ENCODE measurements at places on chromosomes 7 and 10. TPM values are rescaled to one million over a fixed set of nuclear protein-coding genes. Genes with fewer than 3 reads are reported as not detected.

DNA sequence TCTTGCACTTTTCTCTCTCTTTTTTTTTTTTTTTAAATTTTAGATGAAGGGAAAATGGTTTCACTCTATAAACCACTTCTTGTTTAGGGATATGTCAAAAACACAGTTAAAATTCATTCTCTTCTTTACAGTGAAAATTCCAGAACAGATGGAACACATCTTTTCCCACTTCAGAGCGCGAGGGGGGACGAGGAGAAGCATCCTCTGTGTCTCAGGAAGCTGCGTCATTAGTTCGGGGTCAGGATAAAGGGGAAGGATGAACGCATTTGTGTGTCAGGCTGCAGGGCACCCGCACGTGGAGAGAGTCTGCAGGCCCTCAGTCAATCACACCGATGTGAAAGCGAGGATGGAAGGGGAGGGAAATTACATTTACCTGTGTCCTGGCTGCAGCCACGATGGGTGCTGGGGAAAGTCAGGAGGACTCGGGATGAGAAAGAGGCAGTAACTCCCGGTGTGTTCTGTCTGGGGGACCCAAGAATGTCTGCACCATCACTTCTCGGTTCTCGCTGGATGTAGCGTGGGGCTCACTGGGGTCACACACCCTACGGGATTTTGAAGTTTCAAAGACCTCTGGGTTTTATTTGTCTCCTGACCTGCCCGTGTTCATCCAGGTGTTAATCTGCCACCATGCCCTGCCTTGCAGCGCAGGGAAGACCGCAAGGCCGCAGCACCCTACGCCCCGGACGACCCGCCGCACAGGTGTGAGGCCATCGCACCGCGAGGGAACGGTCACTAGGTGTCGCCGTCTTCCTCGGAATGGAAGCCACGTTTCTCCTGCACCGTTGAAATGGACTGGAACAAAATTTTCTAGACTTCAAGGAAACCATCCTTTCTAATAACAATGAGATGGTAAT is 66.7 kb upstream of the PITRM1 start:
- DNase-seq: peak; percentile 64

GRCh38 chr7:127692200-127692599 is 40.2 kb downstream of the SND1 start:
- DNase-seq: no peak

DNA sequence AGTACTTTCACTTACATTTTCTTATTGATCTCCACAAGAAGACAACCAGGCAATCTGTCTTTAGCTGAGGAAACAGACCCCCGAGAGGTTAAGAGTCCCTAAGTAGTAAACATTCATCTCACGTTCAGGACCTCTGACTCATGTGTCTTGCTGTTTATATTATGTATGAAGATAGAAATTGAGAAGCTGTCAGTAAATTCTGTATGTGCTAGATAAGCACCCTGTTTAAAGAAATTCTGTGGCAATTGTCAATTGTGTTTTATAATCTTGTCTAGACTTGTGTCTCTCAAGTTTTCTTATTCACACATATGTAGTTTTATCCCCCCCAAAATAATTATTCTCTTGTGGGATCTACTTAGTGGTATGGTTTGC is 14.5 kb downstream of the ADK start:
- no peak for DNase-seq

DNA sequence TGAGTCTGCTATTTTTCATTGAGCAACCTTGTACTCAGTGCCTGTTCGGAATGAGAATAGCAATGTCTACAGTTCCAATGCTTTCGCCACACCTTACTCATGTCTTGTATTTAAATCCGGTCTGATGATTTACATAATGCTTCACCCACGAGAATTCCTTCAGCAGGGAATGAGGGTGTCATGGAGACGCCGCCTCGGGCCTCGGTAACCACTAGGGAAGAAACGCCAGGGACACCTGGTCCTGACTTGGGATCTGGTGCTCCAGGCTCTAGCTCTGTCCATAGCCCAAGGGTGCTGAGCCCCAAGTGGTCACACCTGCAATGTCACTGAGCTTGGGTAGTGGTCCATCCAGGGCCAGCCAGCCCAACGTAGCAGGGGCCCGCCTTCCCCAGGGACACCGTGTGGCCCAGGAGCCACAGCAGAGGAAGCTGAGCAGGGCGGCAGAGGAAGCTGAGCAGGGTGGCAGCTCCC is 37.4 kb downstream of the PRKAG2 start:
- no peak for DNase-seq

DNA sequence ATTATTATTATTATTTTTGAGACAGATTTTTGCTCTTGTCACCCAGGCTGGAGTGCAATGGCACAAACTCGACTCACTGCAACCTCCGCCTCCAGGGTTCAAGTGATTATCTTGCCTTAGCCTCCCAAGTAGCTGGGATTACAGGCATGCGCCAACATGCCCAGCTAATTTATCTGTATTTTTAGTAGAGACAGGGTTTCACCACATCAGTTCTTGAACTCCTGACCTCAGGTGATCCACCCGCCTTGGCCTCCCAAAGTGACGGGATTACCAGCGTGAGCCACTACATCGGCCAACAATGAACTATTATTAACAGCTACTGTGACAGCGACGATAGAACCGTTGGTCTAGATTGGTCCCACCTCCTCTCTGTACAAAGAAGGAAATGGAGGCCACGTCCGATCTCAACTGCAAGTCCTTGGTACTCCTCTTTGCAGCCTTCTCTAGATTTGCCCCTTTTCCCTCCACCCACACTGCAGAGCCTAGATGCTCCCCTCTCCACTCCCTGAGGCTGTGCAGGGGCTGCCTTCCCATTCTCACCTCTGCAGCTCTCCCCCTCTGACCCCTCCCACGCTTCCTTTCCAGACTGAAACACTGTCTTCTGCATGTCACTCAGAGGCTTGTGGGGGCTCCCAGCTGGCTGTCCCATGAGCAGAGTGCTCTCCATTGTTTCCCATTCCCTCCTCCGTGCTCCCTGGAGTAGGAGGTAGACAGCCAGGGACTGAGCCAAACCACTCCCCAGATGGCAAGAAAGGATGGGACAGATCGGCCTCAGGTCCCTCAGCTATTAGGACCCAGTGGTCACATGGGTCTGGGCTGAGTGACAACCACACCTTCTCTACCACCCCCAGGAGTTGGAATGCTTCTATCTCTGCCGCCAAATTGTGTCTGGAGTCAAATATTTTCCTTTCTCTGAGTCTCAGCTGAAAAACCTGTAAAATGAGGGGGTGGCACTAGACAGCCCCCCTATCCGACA is 2.3 kb downstream of the LOXL4 start:
- DNase-seq: no peak

DNA sequence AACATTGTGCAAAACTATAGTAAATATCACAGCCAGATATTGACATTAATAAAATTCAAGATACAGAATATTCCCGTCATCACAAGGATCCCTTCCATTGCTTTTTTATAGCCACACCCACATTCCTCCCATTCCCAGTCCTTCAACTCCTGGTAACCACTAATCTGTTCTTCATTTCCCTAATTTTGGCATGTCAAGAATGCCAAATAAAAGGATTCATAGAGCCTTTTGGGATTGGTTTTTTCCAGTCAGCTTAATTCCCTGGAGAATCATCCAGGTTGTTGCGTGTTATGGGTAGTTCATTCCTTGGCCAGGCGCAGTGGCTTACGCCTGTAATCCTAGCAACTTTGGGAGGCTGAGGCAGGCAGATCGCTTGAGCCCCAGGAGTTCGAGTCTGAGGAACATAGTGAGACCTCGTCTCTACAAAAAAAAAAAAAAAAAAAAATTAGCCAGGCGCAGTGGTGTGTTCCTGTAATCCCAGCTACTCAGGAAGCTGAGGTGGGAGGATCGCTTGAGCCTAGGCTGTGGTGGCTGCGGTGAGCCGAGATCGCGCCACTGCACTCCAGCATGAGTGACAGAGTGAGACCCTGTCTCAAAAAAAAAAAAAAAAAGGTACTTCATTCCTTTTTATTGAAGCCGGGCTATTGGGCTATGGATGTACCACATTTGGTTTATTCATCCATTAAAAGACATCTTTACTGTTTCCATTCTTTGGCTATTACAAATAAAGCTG is 2.7 kb downstream of the OGDH start:
- peak; percentile 39 for DNase-seq

GRCh38 chr7:124246262-124246863 is 213.5 kb upstream of the TMEM229A start:
- DNase-seq: no peak

- DNase-seq: peak; percentile 39
These were observed 167.9 kb downstream of the NEURL1 start for GRCh38 chr10:103661198-103661950.

GRCh38 chr7:71750290-71750689 is 618.3 kb downstream of the GALNT17 start:
- no peak for DNase-seq

DNA sequence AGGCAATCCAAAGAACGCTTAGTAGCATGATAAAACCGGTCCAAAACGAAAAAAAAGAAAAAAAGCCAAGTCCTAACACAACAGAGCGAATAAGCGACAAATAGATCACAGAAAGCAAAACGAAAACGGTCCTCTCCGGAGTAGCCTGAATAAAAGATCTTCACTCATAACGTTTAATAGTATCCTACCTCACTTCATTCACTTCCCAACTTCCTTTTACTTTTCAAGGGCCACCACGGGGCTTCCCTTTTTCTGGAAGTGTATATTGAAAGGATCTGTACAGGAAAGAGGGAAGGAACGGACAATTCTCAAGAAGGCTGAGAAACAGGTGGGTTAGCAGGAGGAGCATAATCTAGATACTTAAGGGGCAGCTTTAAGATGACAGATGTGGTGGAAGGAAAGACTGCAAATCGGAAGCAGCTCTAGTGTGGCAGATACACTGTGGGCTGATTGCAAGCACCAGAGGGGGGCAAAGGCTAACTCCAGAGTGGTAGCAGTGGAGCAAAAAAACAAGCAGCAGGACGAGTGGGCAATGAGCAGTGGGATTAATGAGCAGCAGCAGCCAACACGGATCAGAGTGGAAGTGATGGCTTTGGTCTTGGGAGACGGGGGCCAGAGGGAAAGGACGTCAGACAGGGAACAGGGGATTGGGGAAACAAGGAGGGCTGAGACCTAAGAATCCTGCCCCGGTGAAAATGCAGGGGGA is 866 bp downstream of the CNOT4 start:
- peak; percentile 33 for DNase-seq

DNA sequence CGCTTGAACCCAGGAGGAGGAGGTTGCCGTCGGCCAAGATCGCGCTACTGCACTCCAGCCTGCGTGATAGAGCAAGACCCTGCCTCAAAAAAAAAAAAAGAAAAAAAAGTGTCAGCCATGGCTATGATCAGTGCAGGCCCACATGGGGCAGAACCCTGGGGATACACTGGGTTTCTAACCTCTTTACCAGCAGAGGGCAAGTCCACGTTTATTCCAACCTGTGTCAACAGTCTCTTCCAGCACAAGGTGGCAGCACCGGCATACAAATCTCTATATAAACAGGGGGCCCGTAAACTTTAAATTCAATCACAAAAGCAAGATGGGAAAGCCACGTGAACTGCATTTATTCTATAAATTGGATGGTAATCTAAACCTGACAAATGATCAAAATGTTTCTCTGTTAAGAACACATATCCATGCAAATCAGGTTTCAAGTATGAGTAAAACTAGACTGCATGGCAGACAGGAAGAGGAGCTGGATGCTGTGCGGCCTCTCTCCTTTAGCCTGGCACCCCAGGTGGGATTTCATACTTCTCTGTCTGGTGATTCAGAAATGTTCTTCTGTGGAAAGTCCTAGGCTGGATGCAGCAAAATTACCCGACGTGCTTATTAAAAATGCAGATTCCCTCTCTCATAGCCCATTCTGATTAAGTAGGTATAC is 60.0 kb upstream of the STEAP1B start:
- DNase-seq: peak; percentile 63

GRCh38 chr10:34775044-34775637 is 40.0 kb downstream of the PARD3 start:
- no peak for DNase-seq

DNA sequence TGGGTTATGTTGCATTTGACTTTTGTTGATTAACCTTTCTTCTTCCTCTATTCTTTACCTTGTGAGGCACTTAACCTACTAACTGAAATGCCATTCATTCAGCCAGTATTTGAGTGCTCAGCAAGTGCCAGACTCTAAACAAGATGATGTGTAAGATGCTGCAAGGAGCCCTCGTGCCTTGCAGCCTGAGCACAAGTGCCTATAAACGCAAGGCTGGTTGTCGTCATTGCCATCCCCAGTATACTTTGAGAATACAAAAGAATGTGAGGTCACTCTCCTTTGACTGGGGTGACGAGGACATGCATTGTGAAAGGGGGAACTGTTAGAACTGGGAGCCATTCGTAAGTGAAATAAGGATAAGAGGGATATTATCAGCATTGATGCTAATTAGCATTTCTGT is 103.0 kb downstream of the AUTS2 start:
- no peak for DNase-seq

- DNase-seq: no peak
These were observed 127.8 kb upstream of the LANCL2 start for GRCh38 chr7:55237156-55237893.

DNA sequence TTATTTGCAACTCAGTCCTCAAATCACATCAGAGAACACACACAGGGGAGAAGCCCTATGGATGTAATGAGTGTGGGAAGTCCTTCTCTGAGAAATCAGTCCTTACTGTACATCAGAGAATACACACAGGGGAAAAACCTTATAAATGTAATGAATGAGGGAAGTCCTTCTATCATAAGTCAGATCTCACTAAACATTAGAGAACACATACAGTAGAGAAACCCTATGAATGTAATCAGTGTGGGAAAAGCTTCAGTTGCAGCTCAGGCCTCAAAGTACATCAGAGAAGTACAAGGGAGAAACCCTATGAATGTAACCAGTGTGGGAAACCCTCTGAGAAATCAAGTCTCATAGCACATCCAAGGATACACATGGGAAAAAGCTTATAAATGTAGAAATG is 39.0 kb upstream of the ZNF248 start:
- DNase-seq: no peak

GRCh38 chr7:116148626-116149025 is 61.7 kb upstream of the TES start:
- DNase-seq: no peak

DNA sequence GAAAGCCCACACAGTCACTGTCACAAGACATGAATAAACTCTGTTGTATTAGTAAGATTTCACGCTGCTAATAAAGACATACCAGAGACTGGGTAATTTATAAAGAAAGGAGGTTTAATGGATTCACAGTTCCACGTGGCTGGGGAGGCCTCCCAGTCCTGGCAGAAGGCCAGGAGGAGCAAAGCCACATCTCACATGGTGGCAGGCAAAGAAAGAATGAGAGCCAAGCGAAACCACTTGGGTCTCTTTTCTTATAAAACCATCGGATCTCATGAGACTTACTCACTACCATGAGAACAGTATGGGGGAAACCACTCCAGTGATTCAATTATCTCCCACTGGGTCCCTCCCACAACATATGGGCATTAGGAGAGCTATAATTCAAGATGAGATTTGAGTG is 110.2 kb downstream of the ST8SIA6 start:
- no peak for DNase-seq

Gene GPR26
- not detected for polyA plus RNA-seq

Gene EVX1
- polyA plus RNA-seq: not detected

Gene PRSS37
- 0.16 TPM for polyA plus RNA-seq

Gene CELF2
- 122 TPM for polyA plus RNA-seq

Gene POLD2
- polyA plus RNA-seq: 94.4 TPM

Gene CDC14C
- polyA plus RNA-seq: not detected

Gene TMEM176A
- polyA plus RNA-seq: not detected

Gene CD36
- not detected for polyA plus RNA-seq

Gene PTF1A
- polyA plus RNA-seq: not detected

Gene PNLIP
- polyA plus RNA-seq: not detected

Gene TMEM236
- not detected for polyA plus RNA-seq

Gene SH2B2
- polyA plus RNA-seq: not detected

Gene HOXA3
- 0.07 TPM for polyA plus RNA-seq

Gene HIP1
- polyA plus RNA-seq: 2.2 TPM

Data from CD4-positive, alpha-beta memory T cell (primary cell).